Stimulated activated CD4-positive, alpha-beta T cell treated with anti-CD3 and anti-CD28 coated beads, Interleukin-2, amount 100 ng/mL, for 4 hours (primary cell): ENCODE measurements at places on chromosomes 11 and 22.

GRCh38 chr11:19101796-19102520, 15.0 kb upstream of the ZDHHC13 start:
- DNase-seq: no peak

DNA sequence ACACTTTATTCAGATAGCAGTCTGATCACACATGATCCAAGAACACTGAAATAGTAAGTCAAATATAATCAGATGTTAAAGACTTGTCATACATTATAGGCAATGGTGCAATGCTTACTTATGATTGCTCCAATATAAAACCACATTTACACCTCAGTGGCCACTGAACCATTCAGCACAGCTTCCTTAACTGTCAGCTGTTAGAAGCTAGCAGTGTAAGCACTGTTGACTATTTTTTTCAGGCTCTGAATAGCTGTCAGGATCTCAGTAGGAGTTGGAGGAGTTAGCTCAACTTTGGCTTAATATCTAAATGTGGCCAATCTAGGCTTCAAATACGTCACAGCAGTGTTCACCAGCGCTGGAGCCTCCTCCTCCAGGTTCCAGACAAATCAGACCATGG, 36.6 kb downstream of the METTL15 start:
- no peak for DNase-seq

GRCh38 chr11:128619540-128620308, 32.4 kb upstream of the ETS1 start:
- DNase-seq: no peak

GRCh38 chr22:42169055-42169469, 38.5 kb upstream of the CYP2D6 start:
- peak; percentile 50 for DNase-seq

- DNase-seq: no peak
These were observed 1.7 kb downstream of the NCF4 start for GRCh38 chr22:36862251-36863242.

DNA sequence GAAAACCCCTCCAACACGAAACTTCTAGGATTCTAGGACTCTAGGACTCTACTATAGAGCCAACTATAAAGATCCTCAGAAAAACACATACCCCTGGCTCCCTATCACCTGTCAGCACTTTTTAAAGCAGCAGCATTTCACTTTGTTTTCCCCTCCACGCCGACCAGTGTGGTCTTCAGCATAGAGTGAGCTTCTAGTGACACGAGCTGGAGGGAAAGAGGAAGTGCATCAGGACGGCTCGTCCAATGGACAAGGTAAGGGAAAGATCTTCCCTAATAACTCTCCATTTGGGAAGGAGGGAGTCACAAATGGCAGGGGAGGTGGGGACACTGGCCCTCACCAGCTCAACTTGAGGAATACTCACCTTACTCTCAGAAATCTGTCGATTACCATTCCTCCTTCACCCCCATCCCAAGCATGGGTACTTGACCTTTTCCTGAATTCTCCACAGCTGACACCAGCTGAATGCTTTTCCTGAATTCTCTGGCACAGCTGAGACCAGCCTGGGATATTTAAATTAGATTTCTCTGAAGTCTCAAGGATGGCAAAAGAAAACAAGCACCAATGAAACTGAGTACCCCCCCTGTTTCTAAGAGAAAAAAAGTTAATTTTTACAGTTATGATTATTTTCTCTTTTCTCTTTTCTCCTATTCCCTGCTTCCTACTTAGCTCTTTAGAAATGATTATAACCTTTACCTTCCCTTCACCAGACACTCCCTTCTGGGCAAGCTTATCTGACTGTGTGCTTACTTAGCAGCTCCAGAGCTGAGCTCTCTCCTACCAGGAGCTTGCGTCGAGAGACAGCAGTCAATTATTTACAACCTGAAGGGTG, 33.3 kb upstream of the NNMT start:
- DNase-seq: no peak

DNA sequence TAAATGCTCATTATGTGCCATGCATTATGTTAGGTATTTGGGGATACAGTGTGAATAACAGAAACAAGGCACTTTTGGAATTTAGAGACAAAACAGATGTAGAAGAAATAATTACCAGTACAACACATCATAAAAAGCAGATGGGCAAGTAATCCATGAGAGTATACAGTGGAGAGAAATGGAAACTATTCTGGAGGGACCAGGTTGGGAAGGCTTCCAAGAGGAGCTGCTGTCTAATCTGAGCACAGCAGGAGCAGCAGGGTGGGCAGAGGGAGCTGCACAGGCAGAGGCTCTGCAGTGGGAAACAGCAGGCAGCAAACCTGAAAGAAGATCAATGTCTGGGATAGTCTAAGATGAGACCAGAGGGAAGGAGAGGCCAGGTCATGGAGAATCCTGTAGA, 268.7 kb upstream of the CCDC90B start:
- no peak for DNase-seq

DNA sequence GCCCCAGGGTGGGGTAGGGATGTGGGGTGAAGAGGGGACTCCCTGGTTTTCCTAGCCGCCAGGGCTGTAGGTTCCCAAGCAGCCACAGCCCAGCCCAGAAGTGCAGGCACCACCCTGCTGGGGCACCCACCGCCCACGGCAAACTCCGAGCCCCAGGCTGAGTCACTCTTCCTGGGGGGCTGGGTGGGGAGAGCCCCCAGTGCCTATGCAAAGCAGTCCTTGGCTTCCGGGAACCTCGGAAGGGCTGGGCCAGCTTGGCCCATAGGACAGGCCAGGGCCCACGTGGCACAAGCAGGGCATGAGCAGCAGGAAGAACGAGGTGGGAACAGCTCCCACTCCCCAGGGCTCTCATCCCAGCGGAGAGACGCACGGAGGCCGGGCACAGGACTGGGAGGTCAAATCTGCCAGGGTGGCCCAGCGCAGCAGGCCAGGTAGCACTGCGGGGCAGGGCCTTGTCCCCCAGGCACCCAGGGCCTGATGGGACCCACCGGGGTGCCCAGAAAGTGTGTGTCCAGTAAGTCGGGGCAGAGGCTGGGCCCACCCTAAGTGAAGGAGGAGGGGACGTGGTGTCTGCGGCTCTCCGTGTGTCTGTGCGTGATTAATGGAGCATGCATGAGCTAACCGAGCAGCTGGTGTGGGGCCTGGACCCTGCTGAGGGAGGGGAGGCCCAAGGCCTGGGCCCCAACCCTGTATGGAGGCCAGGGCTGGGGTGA, 4.6 kb upstream of the IL17REL start:
- peak; percentile 63 for DNase-seq

- DNase-seq: no peak
These were observed 922 bp downstream of the HNRNPUL2 start for GRCh38 chr11:62726156-62726914.

DNA sequence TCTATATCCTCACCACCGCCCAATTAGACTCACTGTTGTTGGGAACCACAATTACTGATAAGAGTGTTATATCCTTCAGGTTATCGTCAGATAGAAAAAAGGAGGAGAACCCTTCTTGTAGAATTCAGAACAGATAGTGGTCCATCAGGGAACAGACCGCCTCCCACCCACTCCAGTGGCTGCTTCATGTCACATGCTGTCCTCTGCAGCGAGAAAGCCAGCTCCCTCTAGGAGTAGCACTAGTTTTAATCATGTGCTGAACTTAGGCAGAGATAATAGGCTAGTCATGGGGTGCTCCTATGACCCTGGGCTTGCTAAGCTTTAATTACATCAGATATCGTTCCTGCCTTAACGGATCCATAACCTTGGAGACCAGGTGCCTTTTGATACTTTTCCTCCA, 51.5 kb upstream of the RAB1B start:
- no peak for DNase-seq

DNA sequence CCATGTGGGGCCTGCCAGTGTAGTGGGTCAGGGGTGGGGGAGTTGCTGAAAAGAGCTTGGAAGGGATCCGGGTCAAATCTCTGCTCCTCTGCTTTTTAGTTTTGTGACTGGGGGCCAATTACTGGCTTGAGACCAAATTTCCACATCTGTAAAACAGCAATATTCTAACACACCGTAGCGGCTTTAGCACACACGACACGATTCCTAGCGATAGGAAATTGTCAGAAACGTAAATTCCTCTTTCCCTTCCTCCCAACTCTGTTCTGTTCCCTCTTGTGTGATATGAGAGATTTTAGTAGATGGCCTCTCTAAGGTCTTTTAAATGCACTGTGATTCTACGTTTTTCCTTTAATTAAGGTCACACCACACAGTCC, 71.9 kb downstream of the MICAL2 start:
- DNase-seq: no peak

DNA sequence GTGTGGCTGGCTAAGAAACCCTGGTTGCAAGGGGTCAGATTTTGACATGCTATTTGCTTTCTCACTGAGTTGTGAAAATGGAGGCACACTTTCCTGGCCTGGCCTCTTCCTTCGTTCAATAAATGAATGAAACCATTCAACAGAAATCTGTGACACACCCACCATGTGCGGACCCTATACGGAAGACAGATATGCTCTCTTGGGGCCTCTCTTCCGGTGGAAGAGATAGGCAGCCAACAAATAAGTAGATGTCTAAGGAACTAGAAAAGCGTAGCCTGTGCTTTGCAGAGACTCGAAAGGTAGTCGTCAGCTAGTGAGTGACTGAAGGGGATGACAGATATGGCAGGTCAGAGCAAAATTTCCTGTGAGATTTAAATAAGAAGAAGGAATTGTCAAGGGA, 5.3 kb downstream of the KCNQ1OT1 start:
- DNase-seq: no peak

DNA sequence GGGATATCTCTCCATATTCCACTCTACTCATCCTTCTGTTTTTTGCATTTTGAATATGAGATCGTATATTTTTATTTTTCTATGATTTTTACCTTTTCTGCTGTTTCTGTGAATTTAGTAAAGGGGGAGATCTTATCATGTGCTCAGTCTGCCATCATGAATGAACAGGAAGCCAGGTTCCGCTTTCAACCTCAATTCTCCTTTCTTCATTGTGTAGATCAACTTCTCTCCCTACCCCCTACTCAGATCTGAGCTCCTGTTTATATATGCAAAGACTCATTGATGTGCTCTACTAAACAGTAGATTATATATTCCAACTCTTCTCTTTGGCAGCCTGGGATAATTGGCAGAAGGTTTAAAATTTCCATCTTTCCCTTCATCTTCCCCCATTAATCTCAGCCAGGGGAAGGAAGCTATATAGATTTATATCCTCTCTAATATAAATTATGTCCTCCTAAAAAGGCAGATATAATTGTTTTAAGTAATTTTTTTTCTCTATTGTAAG, 336.7 kb upstream of the PLET1 start:
- DNase-seq: no peak

DNA sequence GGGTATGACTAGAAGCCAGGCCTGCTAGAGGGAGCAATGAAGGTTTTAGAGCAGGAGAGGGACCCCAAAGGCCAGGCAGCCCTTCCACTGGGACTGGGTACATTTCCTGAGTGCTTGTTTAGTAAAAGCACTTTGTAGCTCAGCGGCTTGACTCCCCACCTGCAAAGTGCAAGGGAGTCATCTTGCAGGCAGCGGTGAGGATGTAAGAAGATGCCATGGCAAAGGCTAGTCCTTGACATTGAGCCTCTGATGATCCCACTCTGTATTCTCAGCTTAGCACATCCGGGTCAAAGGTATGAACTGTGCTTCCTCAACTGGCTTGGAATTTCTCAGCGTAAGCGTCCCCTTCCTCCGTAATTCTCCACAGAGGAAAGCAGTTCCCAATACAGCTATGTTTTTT, 3.1 kb upstream of the UBE2L3 start:
- DNase-seq: no peak

DNA sequence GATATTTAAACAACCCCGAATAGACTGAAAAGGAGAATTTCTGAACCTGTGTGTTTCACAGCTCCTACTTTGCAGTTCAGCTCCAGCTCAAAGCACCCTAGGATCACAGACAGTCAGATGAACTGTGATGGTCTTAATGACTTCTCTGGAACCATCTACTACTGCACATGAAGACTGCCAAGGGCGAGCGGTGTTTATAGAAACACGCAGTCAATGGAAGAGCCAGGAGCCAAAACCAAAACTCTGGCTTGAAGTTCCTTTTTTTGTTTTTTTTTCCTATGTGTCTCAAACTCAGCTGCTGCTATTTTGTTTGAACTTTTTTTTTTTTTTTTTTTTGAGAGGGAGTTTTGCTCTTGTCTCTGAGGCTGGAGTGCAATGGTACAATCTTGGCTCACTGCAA, 382.6 kb upstream of the SYN3 start:
- no peak for DNase-seq

- DNase-seq: no peak
These were observed 258.2 kb downstream of the BRD1 start for GRCh38 chr22:49569286-49570031.

GRCh38 chr22:32682990-32683389, 118.5 kb upstream of the TIMP3 start:
- no peak for DNase-seq

DNA sequence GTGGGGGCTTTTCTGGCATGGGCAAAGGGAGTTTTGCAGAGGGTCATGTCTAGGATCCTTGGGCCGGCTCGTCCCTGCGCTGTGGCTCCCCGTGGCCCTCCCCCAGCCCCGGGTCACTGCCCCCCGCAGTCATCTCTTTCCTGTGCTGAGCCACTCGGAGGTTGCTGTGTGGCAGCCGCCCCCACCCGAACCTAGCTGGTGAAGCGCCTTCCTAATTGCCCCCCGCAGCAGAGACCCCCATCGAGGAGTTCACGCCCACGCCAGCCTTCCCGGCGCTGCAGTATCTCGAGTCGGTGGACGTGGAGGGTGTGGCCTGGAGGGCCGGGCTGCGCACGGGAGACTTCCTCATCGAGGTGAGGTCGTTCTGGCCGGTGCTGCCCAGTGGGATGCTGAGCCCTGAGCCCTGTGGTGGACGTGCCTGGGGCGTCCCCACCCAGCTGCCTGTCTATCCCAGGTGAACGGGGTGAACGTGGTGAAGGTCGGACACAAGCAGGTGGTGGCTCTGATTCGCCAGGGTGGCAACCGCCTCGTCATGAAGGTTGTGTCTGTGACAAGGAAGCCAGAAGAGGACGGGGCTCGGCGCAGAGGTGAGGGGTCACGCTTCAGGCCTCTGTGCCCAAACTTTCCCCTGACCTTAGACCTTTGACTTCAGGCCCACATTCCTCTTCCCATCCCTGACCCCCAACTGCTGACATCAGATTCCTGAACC, 32.0 kb downstream of the SHANK3 start:
- no peak for DNase-seq

- DNase-seq: no peak
These were observed 483 bp upstream of the ACCSL start for GRCh38 chr11:44047298-44047697.

GRCh38 chr22:50092342-50092741, 2.5 kb downstream of the MOV10L1 start:
- no peak for DNase-seq

DNA sequence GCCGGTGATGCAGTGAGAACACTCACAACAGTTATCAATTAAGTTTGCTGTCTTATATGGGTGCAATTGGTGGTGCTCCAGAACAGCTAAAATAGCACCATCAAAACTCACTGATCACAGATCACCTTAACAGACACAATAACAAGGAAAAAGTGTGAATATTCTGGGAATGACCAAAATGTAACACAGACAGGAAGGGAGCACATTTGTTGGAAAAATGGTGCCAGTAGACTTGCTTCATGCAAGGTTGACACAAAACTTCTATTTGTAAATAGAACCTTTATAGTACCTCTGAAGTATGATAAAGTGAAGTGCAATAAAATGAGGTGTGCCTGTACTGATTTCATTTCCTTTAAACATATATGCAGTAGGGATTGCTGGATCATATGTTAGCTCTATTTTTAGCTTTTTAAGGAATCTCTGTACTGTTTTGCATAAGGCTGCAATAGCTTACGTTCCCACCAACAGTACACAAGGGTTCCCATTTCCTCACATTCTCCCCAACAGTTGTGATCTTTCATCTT, 56.7 kb upstream of the GLYATL1B start:
- DNase-seq: no peak
